ENCODE measurements at places on chromosomes 16 and 17.

DNA sequence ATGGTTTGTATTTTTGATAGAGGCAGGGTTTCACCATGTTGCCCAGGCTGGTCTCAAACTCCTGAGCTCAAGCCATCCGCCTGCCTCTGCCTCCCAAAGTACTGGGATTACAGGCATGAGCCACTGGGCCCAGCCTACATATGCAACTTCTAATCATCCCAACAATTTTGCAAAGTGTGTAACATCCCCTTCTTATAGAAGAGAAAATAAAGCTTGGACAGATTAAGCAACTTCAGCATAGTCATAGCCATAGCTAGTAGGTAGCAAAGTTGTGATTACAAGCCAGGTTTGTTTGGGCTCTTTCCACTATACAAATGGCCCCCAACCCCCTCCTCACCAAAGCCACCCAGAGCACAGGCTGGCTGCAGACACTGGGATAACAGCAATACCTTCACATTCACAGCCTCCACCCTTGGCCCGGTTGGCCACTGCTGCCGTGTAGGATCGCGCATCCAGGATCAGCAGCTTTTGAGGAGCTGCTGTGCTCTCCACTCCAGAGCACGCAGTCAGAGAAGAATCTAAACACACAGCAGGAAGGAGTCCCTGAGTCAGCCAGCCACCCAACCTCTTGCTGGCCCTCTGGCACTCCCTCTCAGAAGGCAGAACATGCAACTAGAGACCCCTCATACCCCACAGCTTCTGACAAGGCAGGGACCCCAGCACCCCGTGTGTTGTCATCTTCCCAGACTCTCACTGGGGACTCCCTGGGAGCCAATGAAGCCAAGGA is 7.9 kb downstream of the MTMR4 start:
- DNase-seq = no peak

- no peak for DNase-seq
Measured at GRCh38 chr17:8145811-8146210, 6.4 kb downstream of the PER1 start.

DNA sequence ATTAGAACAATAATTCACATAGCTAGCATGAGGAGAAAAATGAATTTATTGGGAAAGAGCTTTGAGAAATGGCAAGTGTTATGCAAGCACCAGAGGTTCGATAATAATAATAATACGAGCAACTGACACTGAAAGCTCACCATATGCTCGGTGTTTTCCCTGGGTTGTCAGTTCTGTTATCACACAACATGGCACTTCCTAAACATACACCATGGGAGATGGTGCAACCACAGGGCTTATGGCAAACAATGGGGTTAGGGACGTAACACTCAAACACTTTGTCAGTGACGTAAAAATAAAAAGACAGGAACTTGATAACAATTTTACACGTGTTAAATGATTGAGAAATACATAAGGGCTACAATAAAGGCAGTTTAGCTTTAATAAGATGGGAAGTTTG is 23.7 kb downstream of the OR1D5 start:
- no peak for DNase-seq

DNA sequence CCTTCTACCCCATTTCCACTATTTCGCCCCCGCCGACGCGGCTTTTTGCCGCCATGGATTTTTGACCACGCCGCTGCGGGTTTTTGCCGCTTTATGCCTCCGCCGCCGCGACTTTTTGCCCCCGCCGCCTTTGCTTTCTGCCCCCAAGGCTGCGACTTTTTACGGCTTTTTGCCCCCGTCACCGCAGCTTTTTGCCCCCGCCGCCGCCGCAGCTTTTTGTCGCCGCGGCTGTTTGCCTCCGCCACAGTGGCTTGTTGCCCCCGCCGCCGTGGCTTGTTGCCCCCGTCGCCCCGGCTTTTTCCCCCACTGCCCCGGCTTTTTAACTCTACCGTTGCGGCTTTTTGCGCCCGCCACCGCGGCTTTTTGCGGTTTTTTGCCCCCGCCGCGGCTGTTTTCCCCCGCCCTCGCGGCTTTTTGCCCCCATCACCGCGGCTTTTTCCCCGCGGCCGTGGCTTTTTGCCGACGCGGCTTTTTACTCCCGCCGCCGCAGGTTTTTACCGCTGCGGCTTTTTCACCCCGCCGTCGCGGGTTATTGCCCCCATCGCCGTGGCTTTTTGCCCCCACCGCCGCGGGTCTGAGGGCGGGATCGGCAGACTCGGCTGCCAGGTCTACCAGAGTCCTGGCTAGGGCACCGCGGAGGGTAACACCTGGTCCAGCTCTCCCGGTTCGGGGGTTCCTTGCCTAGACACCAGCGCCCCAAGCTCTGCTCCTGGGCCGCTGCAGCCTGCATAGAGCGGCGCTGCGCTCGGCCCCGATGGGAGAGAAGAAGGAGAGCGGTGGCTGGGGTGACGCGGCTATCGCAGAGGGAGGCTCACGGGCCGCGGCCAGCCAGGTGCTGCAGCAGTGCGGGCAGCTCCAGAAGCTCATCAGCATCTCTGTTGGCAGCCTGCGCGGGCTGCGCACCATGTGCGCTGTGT is 562.7 kb upstream of the WSB1 start:
- DNase-seq = no peak

DNA sequence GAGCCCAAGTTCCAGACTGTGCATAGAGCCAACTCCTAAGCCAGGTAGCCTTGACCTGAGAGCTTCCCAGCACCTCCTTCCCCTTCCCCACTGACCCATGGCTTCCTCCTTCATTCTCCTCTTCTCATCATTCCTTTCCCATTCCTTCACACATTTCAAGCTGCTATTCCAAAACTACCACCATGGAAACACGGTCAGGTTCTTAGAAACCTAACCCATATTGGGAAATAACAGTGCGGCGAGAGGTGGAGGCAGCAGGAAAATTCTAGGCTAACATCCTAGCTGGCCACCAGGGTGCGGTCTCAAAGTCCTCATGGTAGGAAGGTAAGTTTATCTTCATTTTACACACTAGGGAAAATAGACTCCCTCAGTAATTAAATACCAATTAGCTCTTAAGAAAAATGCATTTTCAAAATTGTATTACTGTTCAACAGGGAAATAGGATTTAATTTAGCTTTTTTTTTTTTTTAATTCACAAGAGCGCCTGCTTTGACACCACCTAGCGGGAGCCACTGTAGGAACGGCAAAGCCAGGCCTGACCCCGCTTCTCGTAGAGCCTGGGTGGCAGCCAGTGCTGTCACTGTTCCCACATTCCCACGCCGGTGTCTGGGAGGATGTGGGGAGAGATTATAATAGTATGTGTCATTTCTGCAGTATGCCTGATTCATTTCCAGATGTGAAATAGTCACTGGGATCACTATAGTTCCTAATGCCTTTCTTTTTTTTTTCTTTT is 14.0 kb upstream of the SPHK1 start:
- DNase-seq = peak; percentile 87

- no peak for DNase-seq
Measured at GRCh38 chr17:8832711-8833352, 33.7 kb upstream of the MFSD6L start.

- DNase-seq = no peak
Measured at GRCh38 chr16:5025171-5025632, 8.5 kb downstream of the NAGPA start.

- DNase-seq = no peak
Measured at GRCh38 chr16:104928-105327, 26.9 kb downstream of the MPG start.

- peak; percentile 9 for DNase-seq
Measured at GRCh38 chr17:27295945-27296344, 2.0 kb downstream of the WSB1 start.
